T47D (cell line): ENCODE measurements at places on chromosomes 13 and 19.

GRCh38 chr19:17245535-17245984 lies at the start of gene NR2F6:
Gene NR2F6, minus strand, starts transcription at chr19:17245919. Its CDS starts 699 bp downstream, at chr19:17245220.
- no peak for DNase-seq

DNA sequence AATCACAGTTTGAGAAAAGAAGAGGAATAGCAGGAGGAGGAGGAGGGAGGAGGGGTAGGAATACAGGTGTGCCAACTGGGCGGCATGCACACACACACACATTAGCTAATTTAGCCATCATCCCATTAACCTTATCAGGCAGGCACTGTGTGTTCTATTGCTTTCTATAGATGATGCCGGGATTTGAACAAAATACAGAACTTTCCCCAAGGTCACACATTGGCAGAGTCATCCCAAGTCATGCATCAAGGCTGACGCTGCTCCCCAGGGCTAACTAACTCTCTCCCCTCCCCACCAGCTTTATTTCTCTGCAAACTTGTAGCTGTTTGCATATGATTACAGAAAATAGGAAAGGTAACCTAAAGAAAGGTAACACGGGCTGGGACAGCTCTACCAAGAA lies 83.0 kb downstream of the NUFIP1 start:
- no peak for DNase-seq

GRCh38 chr19:47107953-47108746 lies 5.4 kb downstream of the ZC3H4 start:
- DNase-seq = no peak

DNA sequence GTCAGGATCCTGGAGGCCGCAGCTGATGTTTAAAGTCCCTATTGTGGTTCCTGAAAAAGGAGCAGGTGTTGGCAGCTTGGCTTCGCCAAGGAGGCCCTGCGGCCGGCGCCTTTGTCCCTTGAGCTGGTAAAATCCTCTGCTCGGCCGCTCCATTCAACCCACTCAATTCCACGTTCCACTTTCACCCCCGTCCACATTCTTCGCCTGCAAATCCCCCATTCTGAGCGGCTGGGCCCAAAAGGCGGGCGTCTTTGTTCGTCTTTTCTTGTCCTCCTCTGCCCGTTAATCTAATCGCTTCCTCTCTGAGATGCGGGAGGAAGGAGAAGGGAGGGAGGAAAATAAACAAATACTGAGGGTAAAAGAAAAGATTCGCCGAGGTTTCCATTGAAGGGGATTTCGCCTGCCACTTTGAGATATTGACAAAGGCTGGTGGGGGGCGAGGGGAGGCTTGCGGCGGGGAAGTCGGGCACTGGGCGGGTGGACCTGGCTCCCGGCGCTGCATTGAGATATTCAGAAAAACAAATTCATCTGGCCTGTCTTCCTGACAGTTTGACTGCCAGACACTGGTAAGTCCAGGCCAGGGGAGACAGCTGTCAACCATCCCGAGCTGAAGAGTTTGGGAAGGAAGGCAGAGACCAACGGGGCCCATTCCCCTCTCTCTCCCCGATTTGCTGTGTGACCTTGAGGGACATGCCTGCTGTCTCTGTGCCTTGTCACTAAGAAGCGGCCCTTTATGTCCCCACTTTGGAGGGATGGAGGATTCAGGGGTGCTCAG lies 37.6 kb downstream of the ZNRF4 start:
- no peak for DNase-seq

DNA sequence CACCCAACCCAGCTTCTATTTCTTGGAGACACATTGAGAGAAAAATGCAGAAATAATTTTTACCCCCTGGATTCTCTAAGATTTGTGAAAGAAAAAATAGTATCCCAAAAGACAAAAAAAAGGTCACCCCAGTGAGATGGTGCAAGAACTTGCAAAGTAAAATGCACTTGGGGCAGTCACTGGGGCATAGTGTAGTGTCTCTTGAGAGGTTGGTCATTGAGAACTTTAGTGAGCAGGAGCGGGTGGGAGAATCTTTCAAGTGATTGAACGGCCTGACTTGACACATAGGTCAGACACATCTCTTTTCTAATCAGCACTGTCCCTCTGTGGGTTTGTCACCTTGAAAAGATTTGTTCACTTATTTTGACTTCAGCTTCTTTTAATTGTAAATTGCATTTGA lies 2.4 kb downstream of the ZNF85 start:
- DNase-seq = no peak

- no peak for DNase-seq
Observed at GRCh38 chr13:99647596-99647985, 146.3 kb downstream of the TM9SF2 start.

GRCh38 chr13:63541336-63541735 lies 2125.7 kb upstream of the PCDH20 start:
- DNase-seq = no peak

GRCh38 chr19:1907563-1908363 lies 2.6 kb downstream of the ADAT3 start:
- peak; percentile 66 for DNase-seq

DNA sequence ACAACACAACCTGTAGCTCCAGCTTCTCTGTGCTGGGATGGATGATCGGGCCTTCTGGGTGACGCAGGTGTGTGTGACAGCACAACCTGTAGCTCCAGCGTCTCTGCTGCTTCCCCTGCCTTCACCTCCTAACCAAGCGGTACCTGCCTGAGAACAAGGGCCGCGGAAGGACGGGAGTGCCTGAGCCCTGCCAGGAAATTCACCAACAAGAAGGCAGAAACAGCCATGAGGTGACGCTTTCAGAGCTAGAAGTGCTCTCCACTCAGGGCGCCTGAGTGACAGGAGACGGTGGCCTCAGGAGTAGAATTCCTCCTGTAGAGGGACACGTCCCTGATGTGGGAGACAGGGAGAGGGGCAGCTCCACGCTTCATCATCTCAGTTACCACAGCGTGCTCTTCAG lies 17.4 kb downstream of the ZNF331 start:
- no peak for DNase-seq
